ENCODE measurements at places on chromosomes 12 and 14. TPM values are rescaled to one million over a fixed set of nuclear protein-coding genes. Genes with fewer than 3 reads are reported as not detected.

The ACSM4 gene
- total RNA-seq: not detected

The CD69 gene
- total RNA-seq: 0.32 TPM

The IKBIP gene
- 4.8 TPM for total RNA-seq

The RERG gene
- 4.0 TPM for total RNA-seq

The LBHD2 gene
- total RNA-seq: not detected

The SRRM4 gene
- total RNA-seq: 0.43 TPM

The RD3L gene
- total RNA-seq: 25.1 TPM

The LRRIQ1 gene
- 0.08 TPM for total RNA-seq

The FAM90A1 gene
- total RNA-seq: 0.46 TPM

The ALDH1L2 gene
- 2.7 TPM for total RNA-seq

The ENDOU gene
- total RNA-seq: not detected

The MSRB3 gene
- total RNA-seq: 148 TPM

The INSM2 gene
- total RNA-seq: not detected

The TAS2R9 gene
- total RNA-seq: not detected

The DIO3 gene
- 0.24 TPM for total RNA-seq

The MFAP5 gene
- 56.0 TPM for total RNA-seq

The CCDC38 gene
- total RNA-seq: not detected

The SDR9C7 gene
- not detected for total RNA-seq

The CCDC196 gene
- not detected for total RNA-seq

The SLC22A17 gene
- total RNA-seq: 10.1 TPM

The HOXC12 gene
- not detected for total RNA-seq

The COCH gene
- 0.43 TPM for total RNA-seq

The SLC41A2 gene
- 3.9 TPM for total RNA-seq

The NR1H4 gene
- not detected for total RNA-seq

The BATF gene
- total RNA-seq: 0.84 TPM

The DCAF11 gene
- 84.7 TPM for total RNA-seq

The PMEL gene
- total RNA-seq: not detected

The PLA2G1B gene
- total RNA-seq: not detected

The CISTR gene
- 1.7 TPM for total RNA-seq

The RACGAP1 gene
- total RNA-seq: 7.3 TPM

The PLXNC1 gene
- 3.0 TPM for total RNA-seq

The FLRT2 gene
- total RNA-seq: 3.4 TPM

The VPS29 gene
- total RNA-seq: 106 TPM

The NOS1 gene
- total RNA-seq: 0.11 TPM

The MIPOL1 gene
- total RNA-seq: 7.0 TPM

The TSPAN19 gene
- 0.49 TPM for total RNA-seq

The SLC38A2 gene
- total RNA-seq: 161 TPM

The OTOGL gene
- total RNA-seq: 0.38 TPM

The PRKAB1 gene
- 12.1 TPM for total RNA-seq

The TEX22 gene
- 2.4 TPM for total RNA-seq

The BRAP gene
- 14.1 TPM for total RNA-seq

The PPFIA2 gene
- 0.35 TPM for total RNA-seq
